ENCODE measurements at places on chromosomes 1 and 21.

- no peak for DNase-seq
Measured at GRCh38 chr21:26147535-26147934, 23.0 kb downstream of the APP start.

GRCh38 chr21:40853956-40854688 is 7.2 kb upstream of the DSCAM start:
- no peak for DNase-seq

DNA sequence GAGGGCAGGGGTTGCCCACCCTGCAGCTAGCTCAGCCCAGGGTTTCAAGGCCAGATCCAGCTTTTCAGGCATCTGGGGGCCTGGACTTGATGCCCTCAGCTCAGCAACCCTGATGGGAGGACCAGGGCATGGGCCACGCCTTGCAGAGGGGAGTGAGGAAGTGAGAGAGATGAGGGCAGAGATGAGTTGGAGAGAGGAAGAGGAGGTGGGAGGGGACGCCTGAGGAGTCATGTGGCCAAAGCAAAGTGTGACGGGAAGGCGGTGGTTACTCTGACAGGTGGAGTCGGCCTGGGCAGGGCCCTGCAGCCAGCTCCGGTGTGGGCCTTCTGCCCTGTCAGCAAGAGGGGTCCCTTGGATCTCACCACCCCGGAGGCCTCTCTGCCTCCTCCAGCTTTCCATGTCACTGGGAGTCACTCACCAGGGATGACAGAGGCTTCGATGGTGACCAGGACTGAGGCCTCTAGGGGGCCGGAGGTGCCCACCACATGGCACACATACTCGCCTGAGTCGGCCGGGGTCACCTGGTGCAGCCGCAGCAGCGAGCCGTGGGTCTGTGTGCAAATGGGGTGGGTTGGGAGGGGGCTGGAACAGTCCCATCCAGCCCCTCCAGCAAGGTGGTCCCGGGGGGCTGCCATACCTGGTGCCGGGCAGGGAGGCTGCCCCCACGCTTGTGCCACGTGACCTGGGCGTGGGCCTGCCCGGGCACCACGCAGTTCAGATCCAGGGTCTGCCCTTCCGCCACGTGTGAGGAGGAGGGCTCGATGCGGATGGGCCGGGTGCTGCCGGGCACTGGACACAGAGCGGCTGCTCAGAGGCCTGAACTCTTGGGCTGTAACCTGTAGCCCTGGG is 40.4 kb downstream of the LDLRAD2 start:
- no peak for DNase-seq

GRCh38 chr1:218456444-218456843 is 111.3 kb downstream of the TGFB2 start:
- DNase-seq = no peak

DNA sequence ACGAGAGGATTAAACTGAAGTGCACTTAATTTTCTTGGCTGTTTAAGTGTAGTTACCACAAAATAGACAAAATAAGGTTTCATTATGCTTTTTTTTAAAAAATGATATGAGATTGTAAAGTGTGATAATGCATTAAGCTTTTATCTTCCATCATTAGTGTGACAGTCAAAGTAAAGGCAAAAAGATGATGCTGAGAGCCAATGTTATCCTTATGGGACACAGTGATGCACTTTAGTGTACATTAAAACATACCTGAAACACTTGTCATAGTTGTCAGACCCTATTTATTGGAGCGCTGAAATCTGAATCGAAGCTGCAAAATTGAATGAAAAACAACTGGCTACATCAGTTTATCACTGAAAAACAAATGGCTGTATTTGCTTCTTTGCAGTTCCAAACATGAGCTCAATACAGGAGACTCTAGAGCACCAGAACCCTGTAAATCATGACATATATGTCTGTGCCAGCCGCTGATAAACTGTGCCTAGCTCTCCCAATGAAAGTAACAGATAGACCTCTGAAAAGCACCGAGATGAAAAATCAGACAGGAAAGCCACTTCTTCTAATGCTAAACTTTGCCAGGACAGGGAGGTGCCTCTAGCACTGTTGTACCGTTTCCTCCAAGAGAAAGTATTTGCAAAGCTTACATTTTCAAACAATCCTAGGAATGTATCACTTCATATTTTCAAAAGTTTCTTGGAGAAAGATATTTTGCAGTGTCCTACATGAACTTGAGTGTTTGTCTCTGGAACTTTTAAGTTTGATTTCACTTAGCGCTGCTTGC is 120.7 kb upstream of the TMPRSS15 start:
- DNase-seq = no peak

GRCh38 chr1:102089791-102090190 is 93.1 kb upstream of the OLFM3 start:
- DNase-seq = no peak

DNA sequence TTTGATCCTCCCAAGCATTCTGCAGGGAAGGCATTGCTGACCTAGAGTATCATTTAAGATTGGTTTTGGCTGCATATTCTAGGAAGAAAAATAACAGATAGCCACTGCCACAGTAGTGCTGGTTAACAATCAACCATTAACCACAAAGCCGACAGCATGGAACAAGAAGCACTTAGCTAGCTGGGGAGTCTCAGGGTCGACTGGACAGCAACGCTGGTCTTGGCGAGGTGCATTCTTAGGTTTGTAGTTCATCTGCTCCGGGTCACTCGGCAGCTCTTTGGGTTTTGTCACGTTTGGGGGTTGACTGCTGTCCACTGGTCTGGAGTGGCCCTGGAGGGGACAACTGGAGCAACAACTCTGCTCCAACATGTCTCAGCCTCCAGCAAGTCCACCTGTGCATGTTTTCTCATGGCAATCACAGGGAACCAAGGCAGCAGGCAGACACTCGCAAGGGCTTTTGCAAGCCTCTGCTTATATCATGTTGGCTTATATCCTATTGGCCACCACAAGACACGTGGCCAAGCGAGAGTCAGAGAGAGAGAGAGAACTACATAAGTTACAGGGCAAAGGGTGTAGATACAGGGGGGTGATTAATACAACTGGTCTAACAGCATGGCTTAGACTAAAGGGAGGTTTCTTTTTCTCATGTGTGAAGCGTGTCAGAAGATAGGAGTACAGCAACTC is 99.5 kb downstream of the LACTBL1 start:
- no peak for DNase-seq

GRCh38 chr1:167409183-167409582 is 109.1 kb downstream of the CD247 start:
- DNase-seq = no peak

DNA sequence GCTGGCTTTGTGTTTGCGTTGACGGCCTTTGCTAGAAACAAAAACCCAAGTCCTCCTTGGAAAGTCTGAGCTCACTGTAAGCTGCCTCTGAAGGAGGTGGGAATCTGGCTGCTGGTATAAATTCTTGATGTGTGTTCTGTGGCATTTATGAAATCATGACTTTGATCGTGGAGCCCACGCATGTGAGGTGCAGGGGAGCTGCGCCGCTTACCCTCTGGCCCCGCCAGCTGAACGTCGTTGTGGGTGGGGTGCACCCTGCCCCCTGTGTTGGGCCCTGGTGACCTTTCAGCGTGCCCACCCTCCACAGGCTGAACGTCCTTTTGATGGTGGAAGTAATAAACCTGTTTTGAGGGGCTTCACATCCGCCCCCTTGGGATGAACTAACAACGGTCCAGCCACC is 21.2 kb upstream of the DIP2A start:
- DNase-seq = no peak

DNA sequence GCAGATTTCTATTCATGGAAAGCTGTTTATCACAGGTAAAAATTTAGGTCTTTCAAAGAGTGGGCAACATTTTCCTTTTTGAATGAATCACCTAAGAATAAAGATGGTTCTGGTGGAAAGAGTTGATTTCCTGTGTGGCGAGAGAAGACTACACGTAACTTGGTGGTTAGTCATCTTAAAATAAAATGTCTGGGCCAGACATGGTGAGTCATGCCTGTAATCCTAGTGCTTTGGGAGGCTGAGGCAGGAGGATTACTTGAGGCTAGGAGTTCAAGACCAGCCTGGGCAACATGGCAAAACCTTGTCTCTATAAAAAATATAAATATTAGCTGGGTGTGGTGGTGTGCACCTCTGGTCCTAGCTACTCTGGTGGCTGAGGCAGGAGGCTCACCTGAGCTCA is 65.7 kb downstream of the DISP1 start:
- no peak for DNase-seq

GRCh38 chr1:195141294-195141693 is 1466.9 kb downstream of the KCNT2 start:
- no peak for DNase-seq

DNA sequence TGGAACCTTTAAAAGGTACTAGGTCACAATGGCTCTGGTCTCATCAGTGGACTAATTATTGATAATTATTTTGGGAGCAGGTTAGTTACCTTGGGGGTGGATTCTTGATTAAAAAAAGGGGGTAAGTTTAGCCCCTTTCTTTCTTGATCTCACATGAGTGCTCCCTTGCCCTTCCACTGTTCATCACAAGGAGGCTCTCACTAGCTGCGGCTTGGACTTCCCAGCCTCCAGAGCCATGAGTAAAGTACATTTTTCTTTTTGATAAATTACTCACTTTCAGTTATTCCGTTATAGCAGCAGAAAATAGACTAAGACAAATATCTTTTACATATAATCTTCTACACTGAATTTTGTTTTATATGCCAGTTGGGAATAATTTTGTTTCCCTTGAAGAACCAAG is 254.8 kb upstream of the DEPDC1 start:
- DNase-seq = no peak

DNA sequence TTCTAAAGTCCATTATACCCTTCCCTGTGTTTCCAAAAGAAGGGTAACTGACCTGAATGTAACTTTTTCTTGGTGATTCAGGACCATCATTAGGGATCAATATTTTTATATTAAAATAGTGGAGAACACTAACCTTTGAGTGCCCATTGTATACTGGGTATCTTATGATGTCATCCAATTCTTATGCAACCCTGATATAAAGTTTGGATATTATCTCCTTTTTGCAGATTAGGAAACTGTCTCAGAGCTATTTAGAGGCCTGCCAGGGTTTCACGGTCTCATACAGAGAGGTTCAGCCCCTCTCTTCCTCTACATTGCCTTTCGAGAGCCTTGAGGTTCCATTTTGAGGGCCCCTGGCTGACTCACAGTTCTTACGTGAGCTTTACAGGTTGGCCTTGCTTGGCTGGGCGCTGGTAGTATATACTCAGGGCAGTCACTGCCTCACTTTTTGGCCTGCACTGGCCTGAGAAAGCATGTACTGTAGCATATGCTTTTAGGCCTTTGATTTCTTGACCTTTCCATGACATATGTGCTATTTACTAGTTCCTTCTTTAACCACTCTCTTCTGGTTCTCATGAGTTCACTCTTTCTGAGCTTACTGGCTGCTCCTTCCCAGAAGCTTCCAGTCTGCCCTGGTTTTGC is 15.7 kb upstream of the FOXO6 start:
- no peak for DNase-seq

DNA sequence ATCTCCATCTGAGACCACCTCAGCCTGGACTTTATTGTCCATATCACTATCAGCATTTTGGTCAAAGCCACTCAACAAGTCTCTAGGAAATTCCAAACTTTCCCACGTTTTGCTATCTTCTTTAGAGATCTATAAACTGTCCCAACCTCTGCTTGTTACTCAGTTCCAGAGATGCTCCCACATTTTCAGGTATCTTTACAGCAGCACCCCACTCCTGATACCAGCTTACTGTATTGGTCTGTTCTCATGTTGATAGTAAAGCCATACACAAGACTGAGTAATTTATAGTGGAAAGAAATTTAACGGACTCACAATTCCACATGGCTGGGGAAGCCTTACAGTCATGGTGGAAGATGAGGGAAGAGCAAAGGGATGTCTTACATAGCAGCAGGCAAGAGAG is 465.4 kb upstream of the PBX1 start:
- DNase-seq = no peak

GRCh38 chr1:213622365-213623063 is 365.3 kb upstream of the PROX1 start:
- DNase-seq = no peak

DNA sequence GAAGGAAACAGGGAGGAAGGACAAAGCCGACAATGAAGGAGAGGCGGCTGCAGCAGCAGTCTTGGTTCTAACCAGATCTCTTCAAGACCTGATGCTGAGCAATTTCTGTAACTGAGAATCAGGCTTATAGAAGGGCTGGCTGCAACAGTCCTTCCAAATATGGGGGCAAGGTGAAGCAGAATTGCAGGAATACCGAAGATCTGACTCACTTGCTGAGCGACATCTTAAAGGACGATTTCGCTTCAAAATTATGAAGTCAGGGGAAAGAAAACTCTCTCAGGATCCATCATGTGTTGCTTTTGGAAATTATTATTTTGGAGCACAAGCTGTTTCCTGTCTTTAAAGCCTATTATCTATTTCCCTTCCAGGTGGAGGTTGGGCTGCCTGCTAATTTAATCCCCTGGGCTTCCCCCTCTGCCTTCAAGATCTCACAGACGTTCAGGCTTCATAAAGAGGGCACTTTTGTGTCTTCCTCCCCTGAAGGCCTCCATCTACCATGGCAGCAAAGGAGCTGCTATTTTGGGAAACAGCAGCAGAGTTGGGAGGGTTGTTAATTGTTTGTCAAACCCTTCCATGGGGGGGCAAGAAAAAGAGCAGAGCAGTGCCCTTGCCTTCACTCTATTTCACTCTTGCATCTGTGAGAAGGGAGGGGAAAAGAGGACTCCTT is 10.8 kb upstream of the IER5 start:
- DNase-seq = no peak

- DNase-seq = no peak
Measured at GRCh38 chr1:54421101-54421504, 14.9 kb upstream of the SSBP3 start.

DNA sequence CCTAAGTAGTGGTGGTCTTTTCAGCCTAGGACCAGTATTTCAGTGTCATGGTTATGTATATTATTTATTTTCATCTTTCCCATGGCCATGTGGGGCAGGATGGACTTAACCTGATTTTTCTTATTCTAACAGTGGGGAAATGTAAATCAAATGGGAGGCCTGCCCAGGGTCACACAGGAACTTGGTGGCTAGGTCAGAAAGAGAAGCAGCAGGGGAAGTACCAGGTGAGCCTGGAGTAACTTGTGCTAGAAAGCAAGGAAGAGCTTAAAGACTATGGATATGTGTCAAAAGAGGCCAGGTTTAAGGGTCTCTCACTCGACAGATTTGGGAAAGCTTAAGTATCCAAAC is 936 bp downstream of the ZFP69B start:
- DNase-seq = no peak

GRCh38 chr1:189336115-189337100 is 1141.3 kb downstream of the BRINP3 start:
- no peak for DNase-seq

DNA sequence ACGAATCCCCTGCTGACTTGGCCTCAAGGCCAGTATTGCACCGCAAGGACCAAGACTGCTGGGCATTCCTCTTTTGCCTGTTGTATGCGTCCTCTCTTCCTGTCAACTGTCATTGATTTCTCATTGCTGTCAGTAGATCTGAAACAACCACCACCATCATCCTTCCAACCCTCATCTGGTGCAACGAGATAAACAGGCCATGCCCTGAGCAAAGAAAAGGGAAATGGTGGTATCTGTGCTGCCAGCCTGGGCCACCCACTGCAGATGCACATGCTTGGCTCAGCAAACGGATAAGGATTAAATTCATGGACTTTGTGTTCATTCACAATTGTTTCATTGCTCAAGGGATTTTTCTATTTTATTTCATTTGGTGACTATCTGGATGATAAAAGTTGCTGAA is 13.6 kb downstream of the OXCT2 start:
- DNase-seq = no peak

- no peak for DNase-seq
Measured at GRCh38 chr1:178025613-178026356, 55.9 kb upstream of the SEC16B start.
